Activated CD4-positive, CD25-positive, alpha-beta regulatory T cell treated with anti-CD3 and anti-CD28 coated beads, Interleukin-2, amount 50 U/mL, for 16 hours (primary cell): ENCODE measurements at places on chromosomes 12 and 14.

DNA sequence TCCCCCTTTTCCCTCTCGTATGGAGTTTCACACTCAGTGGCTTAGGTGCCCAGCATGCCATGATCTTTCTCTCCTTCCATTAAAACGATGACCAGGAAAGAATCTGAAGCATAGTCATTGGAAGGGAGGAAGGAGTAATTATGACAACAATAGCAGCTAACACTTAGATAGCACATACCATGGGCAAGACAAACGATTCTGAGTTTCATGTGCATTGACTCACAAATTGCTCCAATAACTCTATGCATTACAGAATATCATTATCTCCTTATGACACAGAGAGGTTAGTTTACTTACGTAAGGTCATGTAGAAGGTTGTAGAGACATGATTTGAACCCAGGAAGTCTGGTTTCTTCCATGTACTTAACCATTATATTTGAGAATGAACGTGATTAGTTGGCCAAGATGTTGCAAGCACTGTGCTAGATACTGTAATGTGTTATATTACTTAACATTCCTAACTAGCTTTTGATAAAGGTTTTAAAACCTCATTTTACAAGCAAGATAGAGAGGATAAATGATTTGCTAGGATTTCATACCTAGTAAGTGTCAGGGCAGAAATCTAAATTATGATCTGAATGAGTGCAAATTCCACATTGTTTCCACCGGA lies 162.4 kb downstream of the CAND1 start:
- no peak for DNase-seq

- DNase-seq = no peak
Observed at GRCh38 chr14:90573385-90574105, 176.7 kb downstream of the CALM1 start.

DNA sequence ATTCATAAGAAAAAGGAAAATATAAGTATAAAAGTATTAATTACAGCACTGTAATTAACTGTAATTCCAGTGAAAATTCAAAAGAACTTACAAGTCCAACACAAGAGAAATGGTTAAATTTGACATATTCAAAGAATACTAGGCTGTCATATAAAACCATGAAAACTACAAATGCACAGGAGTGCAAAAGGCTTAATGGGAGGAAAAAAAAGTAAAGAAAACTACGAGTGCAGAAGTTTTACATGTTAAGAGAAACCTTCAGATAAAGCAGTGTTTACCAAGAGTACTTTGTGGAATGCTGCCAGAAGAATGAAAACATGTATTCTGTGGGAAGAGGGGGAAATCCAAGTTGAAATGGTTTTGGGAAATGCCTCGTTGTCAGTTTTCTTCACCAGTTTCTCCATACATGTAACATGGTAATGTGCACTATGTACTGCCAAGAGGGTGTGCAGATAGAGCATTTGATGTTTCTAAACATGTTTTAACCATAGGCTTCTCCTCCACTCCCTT lies 9.1 kb downstream of the HEATR5A start:
- no peak for DNase-seq

DNA sequence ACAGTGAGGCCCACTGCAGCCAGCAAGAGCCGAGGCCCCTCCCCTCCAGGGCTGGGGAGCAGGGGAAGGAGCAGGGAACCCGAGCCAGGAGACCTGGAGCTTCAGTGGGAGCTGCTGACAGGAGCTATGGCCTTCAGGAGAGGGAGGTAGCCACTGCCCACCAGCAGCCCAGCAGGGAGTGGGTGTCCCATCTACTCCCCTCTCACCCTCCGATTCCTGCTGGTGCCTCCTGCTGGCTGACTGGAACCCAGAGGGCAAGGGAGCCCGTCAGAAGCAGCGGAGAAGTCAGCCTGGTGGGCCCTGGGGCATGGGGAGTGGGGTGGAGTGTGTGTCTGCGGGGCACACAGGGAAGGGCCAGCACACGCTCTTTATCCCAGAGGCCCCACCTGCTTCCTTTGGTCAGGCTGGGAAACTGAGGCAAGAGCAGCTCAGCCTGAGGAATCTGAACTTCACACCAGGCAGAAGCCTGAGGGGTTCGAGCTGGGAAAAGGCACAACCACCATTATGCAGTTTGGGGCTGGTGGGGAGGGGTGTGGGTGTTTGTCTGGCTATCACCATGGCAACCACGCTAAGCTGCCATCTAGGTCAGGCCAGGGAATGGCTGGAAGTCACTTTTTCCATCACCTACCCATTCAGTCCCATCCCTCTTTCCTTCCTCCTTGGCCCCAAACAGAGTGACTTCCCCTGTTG lies 36.8 kb upstream of the PLEKHG6 start:
- no peak for DNase-seq

DNA sequence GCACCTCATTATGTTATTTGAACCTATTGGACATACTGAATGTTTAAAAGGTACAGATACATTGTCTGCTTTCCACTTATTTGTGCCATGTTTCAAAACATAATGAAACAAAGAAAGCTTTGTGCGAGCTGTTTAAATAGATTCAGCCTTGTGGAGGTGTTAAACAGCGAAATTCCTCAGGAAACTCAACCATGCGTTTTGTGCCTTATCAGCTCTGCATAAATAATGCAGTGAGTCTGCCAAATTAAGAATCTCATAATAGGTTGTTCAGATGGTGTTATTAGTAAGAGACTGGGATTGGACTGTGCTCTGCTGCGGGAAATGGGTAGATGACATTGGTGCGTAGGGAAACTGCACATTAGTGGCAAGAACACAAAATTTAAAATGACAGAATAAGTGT lies 163.7 kb upstream of the CLEC14A start:
- DNase-seq = no peak

- DNase-seq = no peak
Observed at GRCh38 chr12:2354151-2354991, 301.6 kb downstream of the CACNA1C start.

- DNase-seq = no peak
Observed at GRCh38 chr12:63302269-63302940, 151.4 kb upstream of the AVPR1A start.

DNA sequence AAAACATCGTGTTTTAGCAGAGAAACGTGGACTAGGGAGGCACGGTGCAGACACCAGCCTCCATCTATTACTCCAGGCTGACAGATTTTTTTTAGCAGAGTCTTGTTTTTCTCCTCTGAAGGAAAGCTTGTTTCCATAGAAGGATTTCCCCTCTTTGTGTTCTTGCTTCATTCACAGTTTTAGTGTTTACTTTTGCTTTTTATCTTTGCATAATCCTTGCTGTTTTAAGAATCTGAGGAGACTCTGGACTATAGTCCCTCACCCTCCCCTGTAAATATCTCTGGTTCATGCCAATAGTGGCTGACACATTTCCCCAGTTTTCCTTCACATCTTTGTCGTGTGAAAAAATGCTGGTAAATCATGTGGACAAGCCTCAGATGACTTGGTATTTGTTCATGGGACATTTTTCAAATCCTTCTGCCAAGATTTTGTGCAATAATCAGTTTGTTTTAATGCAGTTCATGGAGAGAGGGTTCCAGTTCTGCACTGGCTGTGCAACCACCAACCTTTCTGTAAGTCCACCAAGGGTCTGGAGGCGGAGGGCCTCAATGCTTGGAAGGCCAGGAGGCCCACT lies 39.9 kb upstream of the TMCC3 start:
- no peak for DNase-seq

- DNase-seq = no peak
Observed at GRCh38 chr12:68224613-68225285, 861 bp downstream of the IL26 start.

DNA sequence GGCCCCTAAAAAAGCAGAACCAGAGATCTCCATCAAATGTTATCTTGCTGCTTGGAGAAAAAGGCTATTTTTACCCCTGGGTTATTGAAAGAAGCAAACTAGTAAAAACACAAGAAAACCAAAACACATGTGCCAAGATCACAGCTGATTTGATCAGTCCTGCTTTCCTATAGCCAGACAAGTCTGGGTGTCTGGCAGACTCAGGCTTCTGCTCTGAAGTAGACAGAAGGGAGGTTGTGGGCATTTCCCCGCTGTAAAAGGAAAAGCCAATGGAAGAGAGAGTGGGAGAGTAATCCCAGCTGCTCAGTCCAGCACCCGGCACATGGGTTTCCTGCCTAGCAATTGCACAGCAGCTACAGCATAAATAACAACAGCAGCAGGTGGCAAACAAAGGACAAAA lies 177.9 kb downstream of the PHLDA1 start:
- DNase-seq = no peak

DNA sequence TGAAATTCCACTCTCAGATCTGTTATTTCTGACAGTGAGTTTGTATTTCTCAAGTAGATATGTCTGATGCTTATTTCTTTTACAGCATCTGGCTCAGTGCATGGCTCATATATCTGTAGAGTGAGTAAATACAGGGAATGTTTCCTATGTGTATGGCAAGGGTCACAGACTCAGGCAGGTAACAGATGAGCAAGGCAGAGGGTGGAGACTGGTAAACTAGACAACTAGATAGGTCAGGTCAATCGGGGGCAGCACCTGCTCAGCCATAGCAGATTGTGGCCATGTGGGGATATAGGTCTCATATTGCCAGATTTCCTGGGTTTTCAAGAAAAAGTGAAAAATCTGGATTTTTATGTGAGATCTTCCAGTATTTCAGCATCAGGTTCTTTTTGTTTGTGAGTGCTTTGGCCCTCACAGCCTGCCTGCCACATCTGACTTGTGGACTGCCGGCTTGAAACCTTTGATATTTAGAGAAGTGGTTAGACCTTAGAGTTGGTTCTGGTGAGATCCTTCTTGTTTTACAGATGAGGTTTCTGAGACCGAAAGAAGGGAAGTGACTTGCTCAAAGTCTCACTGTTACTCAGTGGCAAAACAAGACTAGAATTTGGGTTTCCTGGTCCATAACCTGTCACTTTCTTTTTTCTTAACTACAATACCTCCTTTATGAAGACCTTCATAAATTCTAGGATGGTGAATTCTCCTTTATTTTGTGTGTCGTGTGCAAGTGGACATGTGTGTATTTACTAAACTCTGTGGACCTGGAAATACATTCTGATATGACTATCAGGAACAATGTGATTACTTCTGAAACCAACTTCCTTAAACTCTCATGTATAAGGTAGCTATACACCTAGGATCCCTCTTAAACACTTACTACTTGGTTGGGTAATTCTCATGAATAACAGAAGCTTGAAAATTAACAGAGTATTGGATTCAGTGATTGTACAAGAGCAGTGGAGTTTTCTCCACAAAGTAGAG lies 34.4 kb downstream of the PROX2 start:
- no peak for DNase-seq

DNA sequence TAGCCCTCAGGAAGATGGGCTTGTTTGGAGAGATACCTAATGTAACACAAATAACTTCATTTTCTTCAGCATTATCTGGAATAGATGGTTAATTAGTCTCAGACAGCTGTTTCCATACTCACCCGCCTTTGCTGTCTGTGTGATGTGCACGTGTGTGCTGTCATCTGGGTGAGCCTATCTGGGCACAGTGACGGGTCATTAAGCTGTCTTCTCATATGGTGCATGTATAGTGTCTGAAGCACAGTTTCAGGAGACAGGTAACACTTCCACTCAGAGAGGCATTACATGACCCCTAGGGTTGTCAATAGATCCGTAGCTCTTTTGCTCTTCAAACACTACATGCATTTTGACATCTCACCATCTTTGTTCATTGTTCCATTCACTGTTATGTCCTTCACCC lies 493.3 kb downstream of the APAF1 start:
- DNase-seq = no peak

DNA sequence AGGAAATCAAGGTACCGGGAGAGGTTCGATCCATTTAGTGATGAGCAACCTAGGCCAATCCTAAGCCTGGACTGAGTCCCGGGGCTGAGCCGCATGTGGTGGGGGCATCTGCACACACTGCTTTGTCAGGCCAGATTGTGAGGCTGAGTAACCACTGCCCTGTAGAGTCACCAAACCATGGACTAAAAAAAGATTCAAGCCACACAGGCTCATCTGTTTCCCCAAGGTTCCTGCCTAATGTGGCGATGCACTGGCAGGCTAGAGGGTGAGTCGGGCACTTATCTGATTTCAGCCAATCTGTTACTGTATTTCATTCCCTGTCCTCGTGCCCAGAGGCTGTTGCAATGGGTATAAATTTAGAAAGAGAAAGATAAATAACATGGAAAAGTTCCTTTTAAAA lies 140.8 kb downstream of the TTC7B start:
- no peak for DNase-seq
